ENCODE measurements at places on chromosomes 1 and 21. TPM values are rescaled to one million over a fixed set of nuclear protein-coding genes. Genes with fewer than 3 reads are reported as not detected.

DNA sequence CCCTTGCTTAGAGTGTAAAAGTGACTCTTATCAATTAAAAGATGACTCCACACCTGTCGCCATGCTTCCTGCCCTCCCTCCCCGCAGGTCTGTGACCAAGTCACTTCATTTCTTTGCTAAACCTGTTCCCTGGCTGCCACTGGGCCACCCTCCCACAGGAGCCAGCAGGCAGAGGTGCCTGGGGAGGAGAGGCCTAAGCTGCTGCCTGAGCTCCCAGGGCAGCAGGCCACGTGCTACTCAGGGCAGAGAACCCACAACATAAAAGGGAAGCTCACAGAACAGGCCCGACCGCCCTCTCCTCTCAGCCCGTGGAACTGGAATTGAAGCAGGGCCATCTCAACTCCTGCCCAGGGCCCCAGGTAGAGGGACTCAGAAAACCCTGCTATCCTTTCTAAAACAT, 4.9 kb downstream of the C1orf198 start:
- H3K27me3 ChIP-seq, result no peaks in the 10 kb centered on the region
- H3K36me3 ChIP-seq, result peaks cover 8% of the 10 kb centered on the region
- no peak for DNase-seq
- H3K27ac ChIP-seq, result no peak overlapping the region
- H3K4me1 ChIP-seq, result peaks cover 56% of the 10 kb centered on the region

- peak overlapping the region; percentile 100 for H3K27ac ChIP-seq
- no peaks in the 10 kb centered on the region for H3K27me3 ChIP-seq
- H3K4me3 ChIP-seq, result no peak overlapping the region
- H3K4me1 ChIP-seq, result peaks cover 54% of the 10 kb centered on the region
- no peaks in the 10 kb centered on the region for H3K36me3 ChIP-seq
Observed at GRCh38 chr1:7302126-7302525, 469.0 kb upstream of the VAMP3 start.

DNA sequence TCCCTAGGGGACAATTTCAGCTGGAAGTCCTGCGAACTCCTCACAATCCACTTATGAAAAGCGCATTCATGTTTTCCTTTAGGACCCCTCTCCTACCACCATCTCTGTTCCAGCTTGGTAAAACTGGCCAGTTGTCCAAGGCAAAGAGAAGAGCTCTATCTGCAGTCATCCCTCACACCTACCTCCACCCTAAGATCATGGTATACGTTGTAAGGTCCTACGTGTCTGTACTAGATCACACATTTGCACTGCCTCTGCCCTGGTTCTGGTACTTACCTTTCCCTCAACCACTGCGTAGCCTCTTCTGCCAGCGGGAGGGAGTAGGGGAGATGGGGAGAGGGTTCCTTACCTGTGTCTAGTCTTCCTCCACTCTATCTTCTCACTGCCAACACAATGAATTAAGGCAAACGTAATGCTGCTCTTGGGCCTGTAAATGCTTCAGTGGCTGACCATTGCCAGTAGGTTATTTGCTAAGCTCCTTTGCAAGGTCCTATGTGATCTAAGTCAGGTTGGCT, 739 bp upstream of the NUP133 start:
- H3K36me3 ChIP-seq, result peaks cover 4% of the 10 kb centered on the region
- DNase-seq, result no peak
- H3K27ac ChIP-seq, result peak overlapping the region; percentile 89
- peak overlapping the region; percentile 91 for H3K4me3 ChIP-seq
- H3K4me1 ChIP-seq, result peaks cover 21% of the 10 kb centered on the region

DNA sequence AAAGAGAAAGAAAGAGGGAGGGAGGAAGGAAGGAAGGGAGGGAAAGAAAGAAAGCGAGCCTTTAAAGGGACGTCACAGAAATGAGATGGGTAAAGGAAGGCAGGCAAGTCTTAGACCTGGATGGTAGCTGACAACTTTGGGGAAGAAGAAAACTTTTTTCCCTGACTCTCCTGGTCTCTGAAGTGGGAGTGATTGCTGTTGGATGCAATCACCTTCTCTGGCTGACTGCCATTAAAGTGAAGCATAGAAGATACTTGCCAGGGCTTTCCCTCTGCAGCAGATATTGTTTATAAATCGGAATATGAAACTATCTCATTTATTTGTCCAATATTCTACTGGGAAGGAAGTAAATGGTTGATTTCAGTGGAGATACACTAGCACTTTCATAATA, 27.0 kb downstream of the VCAM1 start:
- H3K36me3 ChIP-seq, result no peaks in the 10 kb centered on the region
- H3K4me3 ChIP-seq, result no peak overlapping the region
- no peaks in the 10 kb centered on the region for H3K27me3 ChIP-seq
- no peaks in the 10 kb centered on the region for H3K4me1 ChIP-seq

GRCh38 chr1:2894381-2895041, 93.0 kb upstream of the TTC34 start:
- no peak overlapping the region for H3K27ac ChIP-seq
- no peaks in the 10 kb centered on the region for H3K4me1 ChIP-seq
- no peak for DNase-seq
- no peaks in the 10 kb centered on the region for H3K27me3 ChIP-seq

DNA sequence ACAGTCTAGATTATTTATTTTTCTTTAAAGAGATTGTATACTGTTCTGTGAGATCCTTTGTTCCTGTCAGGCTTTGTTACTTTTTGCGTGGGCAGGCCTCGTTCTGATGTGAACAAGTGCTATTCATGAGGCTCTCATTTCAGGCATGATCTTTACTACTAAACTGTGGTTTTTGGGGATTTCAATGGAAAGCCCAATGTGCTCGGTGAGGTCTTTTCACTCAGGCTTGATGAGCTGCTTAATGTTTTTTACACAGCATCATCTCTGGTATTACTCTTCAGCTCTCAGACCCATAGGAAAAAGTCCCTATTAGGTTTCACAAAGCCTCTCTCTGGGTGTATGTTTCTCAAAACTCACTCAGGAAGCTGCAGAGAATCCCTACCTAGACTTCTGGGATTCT, 419.4 kb downstream of the GPATCH2 start:
- H3K36me3 ChIP-seq, result no peaks in the 10 kb centered on the region
- no peak overlapping the region for H3K27ac ChIP-seq
- no peaks in the 10 kb centered on the region for H3K4me1 ChIP-seq
- H3K27me3 ChIP-seq, result no peaks in the 10 kb centered on the region

GRCh38 chr1:186512698-186513457, 52.0 kb upstream of the PDC start:
- no peaks in the 10 kb centered on the region for H3K36me3 ChIP-seq
- H3K27me3 ChIP-seq, result no peaks in the 10 kb centered on the region

- H3K27me3 ChIP-seq, result peaks cover 48% of the 10 kb centered on the region
- H3K4me3 ChIP-seq, result no peak overlapping the region
- peaks cover 15% of the 10 kb centered on the region for H3K4me1 ChIP-seq
- DNase-seq, result peak; percentile 70
Observed at GRCh38 chr1:156926175-156926574, 5.7 kb downstream of the LRRC71 start.

DNA sequence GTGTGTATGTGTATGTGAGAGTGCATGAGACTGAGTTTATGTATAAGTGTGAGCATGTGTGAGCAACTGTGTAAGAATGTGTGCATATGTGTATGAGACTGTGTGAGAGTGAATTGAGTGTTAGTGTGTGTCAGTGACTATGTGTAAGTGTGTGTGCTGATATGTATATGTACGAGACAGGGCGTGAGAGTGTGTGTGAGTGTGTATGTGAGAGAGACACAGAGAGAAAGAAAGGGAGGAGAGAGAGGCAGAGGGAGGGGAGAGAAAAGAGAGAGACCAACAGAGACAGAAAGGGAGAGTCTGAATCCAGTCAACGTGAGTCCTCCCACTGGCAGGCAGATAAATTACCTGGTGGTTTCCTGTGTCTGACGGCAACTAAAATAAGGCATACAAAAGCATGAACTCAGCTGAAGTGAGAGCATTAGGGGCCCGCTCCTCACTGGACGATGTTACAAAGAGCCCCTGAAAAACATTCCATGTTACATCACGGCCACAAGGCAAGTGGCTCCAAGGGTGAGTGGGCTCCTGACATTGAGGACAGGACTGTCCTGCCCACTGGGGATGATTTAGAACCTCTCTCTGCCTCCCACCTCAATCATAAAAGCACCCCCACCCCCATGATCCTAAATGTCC, 66.6 kb upstream of the TIAM1 start:
- H3K4me3 ChIP-seq, result no peak overlapping the region
- no peak overlapping the region for H3K27ac ChIP-seq

DNA sequence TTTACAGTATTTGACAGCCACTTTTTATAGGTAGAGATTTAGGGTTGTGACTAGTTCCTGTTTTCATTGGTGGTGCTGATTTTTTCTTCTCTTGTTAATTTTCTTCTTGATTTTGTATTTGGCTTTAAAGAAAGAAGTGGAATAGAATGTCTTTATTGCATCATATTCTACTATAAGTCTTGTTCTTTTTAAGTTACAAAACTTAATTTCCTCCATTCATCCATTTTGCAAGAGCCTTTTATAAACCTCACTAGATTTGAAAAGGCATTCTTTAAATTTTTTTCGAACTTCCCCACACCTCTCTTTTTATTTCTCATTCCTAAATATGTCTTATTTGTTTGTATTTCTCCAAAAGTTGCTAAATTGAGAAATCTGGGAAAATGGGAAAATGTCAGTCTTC, 1368.6 kb upstream of the ADGRL4 start:
- H3K27me3 ChIP-seq, result no peaks in the 10 kb centered on the region
- H3K4me1 ChIP-seq, result no peaks in the 10 kb centered on the region
- no peak overlapping the region for H3K4me3 ChIP-seq
- DNase-seq, result no peak

DNA sequence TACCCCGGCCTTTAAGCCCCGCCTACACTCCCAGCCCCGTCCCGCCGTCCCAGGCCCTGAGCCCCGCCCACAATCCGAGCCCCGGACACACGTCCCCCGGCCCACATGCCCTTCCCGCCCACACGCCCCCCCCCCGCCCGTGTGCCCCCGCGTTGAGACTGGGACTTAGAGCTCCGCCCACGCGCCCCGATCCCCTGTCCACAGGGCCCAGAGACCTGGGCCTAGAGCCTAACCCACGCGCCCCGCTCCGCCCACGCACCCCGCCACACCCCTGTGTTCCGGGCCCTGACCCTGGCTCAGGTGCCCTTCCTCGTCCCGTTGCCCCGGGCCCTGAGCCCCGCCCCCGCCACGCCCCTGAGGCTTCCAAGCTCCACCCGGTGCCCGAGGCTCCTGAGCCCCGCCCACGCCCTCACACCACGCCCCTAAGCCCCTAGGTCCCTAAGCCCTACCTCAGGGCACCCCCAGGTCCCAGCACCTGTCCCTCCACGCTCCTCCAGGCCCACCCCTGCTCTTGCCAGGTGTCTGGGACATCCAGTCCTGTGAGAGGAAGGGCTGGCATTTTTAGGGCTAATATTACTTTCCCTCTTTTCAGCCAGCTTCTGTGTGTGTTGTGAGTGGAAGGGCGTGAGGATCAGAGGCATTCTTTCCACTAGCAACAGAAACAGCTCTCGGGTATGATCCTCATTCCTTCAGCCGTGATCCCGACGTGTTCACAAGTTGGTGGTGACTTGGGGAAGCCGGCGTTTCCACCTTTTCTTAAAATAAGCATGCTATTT, 552 bp upstream of the GPR157 start:
- no peak for DNase-seq
- no peaks in the 10 kb centered on the region for H3K27me3 ChIP-seq
- no peaks in the 10 kb centered on the region for H3K36me3 ChIP-seq

GRCh38 chr1:48422009-48422408, 50.0 kb downstream of the SPATA6 start:
- H3K4me3 ChIP-seq, result no peak overlapping the region
- H3K4me1 ChIP-seq, result no peaks in the 10 kb centered on the region
- H3K27ac ChIP-seq, result no peak overlapping the region
- no peaks in the 10 kb centered on the region for H3K27me3 ChIP-seq
- no peak for DNase-seq

DNA sequence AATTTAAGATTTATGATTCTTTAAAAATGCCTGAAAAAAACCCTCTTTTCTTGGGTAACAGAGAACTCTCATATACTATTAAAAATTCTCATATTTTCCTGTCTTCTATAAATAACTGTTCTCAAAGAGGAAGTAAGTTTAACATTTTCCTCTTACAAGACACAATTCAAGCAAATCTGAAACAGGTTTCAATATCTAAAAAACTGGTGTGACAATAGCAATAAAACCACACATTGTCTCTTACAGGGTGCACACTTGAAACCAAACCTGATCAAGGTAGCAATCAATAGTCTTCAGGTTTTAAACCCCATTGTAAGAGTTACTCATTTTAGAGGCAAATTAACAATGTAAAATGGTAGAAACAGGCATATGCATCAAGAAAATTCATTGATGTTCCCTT, 28.0 kb downstream of the FUBP1 start:
- no peak overlapping the region for H3K27ac ChIP-seq
- H3K4me1 ChIP-seq, result no peaks in the 10 kb centered on the region
- no peaks in the 10 kb centered on the region for H3K27me3 ChIP-seq

DNA sequence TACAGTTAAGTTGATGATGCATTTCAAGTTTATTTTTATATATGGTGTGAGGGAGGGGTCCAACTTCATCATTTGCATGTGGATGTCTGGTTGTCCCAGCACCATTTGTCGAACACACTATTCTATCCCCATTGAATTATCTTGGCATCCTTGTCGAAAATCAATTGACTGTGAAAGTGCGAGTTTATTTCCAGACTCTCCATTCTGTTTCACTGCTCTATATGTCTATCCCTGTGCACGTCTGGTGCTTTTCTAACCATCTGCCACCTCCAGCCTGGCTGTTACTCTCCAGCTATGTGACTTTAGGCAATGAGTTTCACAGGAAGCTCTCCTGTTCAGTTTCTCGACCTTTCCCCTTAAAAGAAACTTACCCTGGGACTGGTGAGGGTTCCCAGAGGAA, 137.1 kb upstream of the KLHDC7A start:
- no peak for DNase-seq
- no peaks in the 10 kb centered on the region for H3K4me1 ChIP-seq
- no peaks in the 10 kb centered on the region for H3K36me3 ChIP-seq
- H3K27me3 ChIP-seq, result no peaks in the 10 kb centered on the region
- no peak overlapping the region for H3K27ac ChIP-seq

- DNase-seq, result peak; percentile 98
- peaks cover 16% of the 10 kb centered on the region for H3K4me1 ChIP-seq
- no peak overlapping the region for H3K4me3 ChIP-seq
- H3K27me3 ChIP-seq, result no peaks in the 10 kb centered on the region
- no peaks in the 10 kb centered on the region for H3K36me3 ChIP-seq
Observed at GRCh38 chr1:196180847-196181593, 427.2 kb downstream of the KCNT2 start.

Gene TXNDC12
- total RNA-seq, result 66.8 TPM

Gene MAEL
- 0.17 TPM for total RNA-seq

Gene GLUL
- 134 TPM for total RNA-seq

Gene LAD1
- total RNA-seq, result 0.29 TPM

Gene ACTA1
- total RNA-seq, result 16.2 TPM

Gene SH2D5
- 5.9 TPM for total RNA-seq

Gene NBPF4
- total RNA-seq, result not detected

Gene ANKRD65
- total RNA-seq, result not detected

Gene CCDC27
- not detected for total RNA-seq

Gene LRRN2
- total RNA-seq, result 5.9 TPM
